ENCODE measurements at places on chromosomes 16 and 17.
A peak's percentile ranks its signal among the peaks of the same experiment; 100 is the strongest.

DNA sequence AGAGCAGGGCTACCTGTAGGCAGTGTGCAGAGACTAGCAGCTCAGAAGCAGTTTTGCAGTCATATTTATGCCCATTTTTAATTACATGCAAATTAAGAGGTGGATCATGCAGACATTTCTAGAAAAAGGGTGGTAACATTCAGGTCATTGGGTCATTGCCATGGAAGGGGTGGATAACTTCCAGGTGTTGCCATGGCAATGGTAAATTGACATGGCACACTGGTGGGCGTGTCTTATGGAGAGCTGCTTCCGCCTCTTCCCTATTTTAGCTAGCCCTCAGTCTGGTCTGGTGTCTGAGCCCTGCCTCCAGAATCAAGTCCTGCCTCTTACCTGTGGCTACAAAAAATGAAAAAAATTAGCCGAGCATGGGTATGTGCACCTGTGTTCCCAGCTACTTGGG is 2.8 kb upstream of the DNAI2 start:
- DNase-seq, result no peak

DNA sequence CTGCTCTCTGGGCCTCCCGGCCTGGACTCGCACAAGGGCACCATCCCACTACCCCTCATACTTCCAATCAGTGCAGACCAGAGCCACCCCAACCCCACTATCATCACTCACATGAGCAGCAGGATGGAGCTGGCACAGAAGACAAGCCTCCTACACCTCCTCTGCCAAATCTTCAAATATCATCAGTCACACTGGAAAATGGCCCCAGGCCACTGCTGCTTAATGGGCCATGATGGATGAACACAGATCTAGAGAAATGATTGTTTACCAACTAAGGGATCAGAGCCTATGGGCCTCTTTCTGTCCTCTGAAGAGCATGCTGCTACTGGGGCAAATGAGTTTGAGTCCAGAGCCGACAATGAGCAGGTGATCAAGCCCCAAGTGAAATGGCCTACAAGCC is 165.5 kb downstream of the GRIN2A start:
- DNase-seq, result no peak

GRCh38 chr17:10563991-10564660 is 14.7 kb upstream of the MYH2 start:
- no peak for DNase-seq

DNA sequence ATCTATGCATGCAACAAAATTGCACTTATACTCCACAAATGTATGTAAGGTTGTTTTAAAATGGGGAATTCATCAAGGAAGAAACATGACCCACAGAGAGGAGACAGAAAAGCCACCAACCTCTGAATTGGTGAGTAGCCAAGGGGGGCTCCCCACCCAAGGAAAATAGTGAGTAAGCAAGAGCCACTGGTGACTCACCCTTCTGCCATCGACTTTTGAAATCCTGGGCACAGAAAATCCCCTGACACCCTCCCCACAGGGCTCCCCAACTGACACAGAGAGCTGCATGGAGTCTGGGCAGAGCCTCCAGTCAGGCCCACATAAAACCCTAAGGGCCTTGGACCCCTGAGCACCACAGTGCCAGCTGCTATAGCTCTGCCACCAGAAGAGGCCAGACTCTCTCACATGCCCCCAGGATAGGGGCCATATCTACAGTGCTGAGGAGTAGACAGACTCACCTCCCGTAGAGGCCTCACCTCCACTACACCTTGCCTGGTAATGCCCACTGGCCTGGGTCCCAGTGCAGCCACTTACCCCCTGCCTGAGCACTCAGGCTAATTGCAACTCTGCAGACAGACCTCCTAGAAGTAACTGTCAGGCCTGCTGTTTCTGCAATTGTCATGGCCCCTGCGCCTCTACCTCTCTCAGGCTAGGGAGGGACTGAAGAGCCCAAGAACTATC is 244.7 kb upstream of the WSB1 start:
- DNase-seq, result no peak

DNA sequence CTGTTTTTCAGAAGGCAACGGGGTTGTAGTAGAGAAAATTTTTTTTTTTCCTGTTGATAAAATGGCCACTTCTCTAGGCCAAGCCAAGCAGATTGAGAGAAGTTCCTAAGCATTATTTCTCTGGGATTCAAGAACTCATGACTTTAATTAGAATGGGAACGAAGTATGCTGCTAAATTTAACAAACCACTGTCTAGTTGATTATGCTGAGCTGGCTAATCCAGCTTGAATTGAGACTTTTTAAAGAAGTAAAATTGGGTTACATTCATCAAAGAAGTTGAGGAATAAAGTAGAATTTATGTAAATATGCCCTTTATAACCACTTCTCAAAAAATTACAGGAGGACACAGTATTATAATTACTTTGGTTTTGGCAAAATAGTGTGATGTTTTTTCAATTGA is 83.1 kb downstream of the SYCE1L start:
- DNase-seq, result no peak

DNA sequence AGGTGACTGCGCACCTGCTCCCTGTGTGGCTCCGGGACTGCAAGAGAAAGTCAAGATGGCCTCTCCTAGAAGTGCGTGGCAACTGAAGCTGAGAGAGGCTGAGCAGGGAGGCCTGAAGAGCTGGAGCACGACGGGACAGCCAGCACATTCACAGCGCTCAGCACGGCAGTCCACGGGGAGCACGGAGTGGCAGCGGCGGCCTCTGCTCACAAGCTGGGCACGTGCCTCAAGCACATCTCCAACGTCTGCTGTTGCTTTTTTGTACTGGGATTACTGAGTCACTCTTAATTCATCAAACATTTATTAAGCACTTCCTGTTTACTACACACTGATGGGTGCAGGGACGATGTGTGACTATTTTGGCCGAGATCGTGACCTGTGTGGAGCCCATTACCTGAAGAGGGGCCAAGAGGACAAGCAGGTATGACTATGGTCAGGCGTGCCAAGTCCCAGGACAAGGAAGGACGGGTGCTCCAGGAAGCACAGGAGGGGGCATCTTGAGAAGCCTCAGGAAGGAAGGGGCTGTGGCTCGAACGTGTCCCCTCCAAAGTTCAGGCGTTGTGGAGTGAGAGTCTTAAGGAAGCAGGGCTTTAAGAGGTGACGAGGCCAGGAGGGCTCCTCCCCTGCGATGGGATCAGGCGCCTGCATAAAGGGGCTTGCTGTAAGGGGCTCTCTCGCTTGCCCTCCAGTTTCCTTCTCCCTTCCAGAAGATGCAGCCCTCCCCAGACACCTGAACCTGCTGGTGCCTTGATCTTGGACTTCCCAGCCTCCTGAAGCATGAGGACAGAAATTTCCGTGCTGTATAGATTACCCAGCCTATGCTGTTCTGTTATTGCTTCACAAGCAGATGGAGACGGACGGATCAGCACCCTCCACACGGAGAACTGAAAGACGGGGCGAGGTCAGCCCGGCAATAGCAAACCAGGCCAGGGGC is 105.8 kb downstream of the ADCY9 start:
- no peak for DNase-seq

GRCh38 chr16:69413045-69413664 is 11.3 kb upstream of the CYB5B start:
- DNase-seq, result no peak

DNA sequence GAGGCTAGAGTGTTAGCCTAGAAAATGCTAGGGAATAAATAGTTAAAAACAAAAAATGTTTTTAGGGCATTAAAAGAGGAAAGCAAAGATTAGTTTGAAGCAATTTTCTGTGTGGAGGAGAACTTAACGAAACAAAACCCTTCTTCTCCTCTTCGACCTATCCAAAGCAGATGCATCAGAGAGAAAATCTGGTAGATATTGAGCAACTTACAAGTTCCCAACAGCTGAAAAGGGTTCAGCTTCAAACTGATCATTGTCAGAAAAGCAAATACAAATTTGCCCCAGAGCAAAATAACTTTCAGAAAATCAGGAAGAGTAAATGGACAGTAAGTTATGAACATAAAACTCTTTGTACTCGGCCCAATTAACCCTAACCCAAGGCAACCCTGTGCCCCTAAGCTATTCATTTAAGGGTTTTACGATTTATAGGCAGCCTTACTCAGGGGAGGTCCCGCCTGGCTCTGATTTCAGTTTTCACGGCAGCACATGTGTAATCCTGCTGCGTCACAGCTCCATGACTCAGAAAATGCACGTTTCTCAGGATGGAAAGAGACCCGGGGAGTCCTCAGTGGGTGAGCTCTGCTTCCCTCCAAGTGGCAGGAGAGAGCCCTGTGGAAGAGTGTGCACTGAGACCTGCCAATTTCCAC is 405.7 kb upstream of the SALL1 start:
- no peak for DNase-seq

- DNase-seq, result peak; percentile 62
Observed at GRCh38 chr17:59521465-59522126, 43.8 kb upstream of the DHX40 start.

- no peak for DNase-seq
Observed at GRCh38 chr17:50201276-50201854, at the start of gene COL1A1. COL1A1 (minus strand) TSS chr17:50201631; CDS start chr17:50201513, 118 bp downstream.

DNA sequence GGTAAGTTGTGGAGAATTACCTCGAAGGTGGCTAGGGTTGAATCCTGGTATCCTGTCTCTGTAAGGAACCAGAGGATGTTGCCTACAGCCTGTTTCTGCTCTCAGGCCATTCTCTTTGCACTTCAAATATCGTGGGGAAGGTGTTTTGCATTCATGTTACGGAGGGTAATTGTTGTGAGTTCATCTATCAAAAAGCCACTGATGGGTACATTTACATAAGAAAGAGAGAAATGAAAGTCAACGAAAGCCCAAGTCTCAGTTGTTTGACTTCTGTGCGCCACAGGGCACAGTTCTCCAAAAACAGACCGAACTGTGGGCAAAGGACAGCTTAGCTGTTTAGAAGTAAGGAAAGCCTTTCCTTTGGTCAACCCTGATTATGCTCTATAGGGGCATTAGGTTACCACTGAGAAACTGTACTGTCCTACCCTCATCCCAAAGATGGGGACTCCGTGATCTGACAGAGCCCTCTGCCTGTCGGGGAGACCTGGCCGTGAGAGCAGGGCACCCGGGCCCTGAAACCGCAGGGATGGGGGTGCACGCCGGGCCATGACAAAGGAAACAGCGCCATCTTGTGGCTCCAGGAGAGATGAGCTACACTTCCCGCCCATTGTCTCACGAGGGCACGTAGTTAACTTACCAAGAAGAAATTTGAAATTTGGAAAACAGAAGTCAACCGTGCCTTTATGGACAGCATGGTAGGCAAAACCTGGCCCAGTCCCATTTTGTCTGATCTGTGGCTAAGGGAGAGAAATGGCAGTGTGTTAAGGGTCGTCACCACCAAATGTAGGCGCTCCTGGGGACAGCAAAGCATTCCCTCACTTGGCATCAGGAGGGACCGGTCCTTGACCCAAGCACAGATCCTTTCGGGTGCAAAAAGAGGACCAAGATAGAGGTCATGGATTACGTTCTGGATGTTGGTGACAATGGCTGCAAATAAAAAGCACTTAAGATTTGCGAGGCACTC is 74.5 kb upstream of the DYNLRB2 start:
- DNase-seq, result peak; percentile 63

GRCh38 chr17:82977606-82978005 is 101.8 kb upstream of the METRNL start:
- no peak for DNase-seq

DNA sequence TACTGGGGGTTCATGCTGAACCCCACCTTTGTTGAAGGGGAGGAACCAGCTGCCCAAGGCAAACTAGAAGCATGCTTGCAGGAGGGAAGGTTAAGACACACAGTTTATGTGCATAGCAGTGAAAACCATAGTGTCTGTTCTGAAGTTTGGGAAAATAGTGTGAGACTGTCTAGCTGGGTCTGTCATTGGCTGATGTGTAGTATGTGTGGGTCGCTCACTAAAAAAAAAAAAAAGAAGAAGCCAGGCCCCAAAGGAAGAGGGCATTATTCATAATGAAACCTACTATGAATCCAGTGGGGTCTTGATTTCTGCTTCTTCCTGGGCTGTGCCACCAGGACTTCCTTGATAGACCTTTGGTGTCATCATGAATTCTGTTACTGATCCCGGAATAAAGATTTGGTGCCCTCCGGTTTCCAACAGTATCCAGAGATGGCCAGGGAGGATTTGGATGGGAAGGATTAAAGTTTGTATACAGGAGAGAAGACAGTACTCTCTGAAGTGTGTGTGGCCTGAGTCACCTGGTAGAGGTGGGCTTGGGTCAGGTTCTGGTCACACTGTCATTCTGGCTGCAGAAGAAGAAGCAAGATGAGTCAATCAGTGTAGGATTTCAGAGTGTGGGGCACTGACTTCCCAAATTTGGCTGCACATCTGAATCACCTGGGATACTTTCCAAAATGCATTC is 220.3 kb downstream of the PRKCA start:
- DNase-seq, result no peak

- no peak for DNase-seq
Observed at GRCh38 chr16:82580298-82580890, 46.4 kb upstream of the CDH13 start.

DNA sequence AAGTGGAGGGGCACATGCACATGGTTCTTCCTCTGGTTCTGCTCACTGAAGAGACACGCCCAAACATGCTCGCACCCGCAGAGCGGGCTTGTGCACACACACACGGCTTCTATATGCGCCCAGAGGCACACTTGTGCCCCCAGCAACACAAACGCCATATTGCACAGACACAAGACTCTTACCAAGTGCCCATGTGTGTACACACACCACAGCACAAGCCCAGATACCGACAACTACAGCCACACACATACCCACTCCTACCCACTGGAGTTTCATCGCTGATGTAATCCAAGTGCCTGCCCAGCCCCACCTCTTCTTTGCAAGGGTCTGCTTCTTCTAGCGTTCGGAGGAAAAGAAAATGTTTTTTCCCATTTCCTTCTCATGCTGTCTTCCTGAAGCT is 6.5 kb upstream of the PRR29 start:
- DNase-seq, result no peak

DNA sequence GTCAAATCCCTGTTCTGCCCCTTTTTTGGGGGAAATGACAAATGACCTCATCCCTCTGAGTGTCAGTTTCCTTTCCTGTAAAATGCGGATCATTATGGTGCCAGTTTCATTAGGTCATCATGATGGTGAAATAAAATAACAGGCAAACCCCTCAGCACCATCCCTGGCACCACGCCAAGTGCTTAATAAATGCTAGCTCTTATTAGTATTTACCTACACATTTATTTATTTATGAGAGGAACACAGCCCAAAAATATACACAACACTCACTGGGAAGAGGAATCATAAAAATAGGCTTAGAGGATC is 28.6 kb upstream of the GPRC5B start:
- DNase-seq, result no peak

GRCh38 chr16:2090777-2091546 is 43.2 kb downstream of the TSC2 start:
- no peak for DNase-seq

All from activated naive CD8-positive, alpha-beta T cell treated with anti-CD3 and anti-CD28 coated beads, Interleukin-2, amount 10 ng/mL, durations not matched to agents 7 days and 5 days (primary cell).